ENCODE measurements at places on chromosomes 13 and 19.

GRCh38 chr13:51759240-51759639, 44.7 kb downstream of the DHRS12 start:
- no peak for DNase-seq

DNA sequence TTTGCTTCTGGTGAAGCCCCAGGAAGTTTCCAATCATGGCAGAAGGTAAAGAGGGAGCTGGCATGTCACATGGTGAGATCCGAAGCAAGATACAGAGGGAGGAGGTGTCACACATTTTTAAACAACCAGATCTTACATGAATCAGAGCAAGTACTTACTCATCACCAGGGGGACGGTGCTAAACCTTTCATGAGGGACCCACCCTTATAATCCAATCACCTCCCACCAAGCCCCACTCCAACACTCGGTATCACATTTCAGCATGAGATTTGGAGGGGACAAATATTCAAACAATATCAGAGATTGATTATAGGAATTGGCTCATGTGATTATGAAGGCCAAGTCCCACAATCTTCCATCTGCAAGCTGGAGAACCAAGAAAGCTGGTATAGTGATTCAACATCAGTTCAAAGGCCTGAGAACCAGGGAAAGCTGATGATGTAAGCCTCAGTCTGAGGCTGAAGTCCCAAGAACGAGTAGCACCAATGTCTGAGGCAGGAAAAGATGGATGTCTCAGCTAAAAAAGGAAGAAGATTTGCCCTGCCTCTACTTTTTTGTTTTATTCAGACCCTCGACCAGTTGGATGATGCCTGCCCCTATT, 58.6 kb upstream of the WDFY2 start:
- no peak for DNase-seq

DNA sequence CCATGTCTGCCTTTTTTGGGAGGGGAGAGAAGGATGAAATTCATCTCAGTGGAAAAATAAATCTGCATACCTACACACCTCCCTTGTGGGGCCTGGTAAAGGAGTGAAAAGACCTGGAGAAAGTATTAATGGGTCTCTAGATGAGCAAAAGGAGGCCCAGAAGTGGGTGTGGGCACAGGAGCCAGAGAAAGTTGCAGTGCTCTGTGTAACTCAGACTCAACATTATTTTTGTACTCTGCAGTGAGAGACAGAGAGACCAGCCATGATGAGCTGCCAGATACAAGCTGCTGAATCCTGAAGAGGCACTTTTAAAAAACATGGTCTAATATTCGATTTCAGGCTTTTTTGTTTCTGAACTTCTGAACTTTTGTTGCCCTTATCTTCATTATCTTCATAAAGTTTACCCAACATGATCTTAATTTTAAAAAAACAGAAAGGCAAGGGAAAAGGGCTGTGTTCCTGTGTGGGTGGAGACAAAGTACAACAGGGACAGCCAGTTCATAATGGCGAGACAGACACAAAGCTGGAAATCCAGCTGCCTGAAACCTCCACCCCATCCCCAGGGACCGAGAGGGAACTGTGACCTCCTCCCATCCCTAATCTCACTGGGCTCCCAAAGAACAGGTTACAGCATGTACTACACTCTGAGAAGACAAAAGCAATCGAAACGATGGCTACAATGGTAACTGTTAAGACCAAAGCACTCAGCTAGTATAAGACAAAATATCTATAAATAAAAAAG, 77.2 kb downstream of the KLF12 start:
- no peak for DNase-seq

DNA sequence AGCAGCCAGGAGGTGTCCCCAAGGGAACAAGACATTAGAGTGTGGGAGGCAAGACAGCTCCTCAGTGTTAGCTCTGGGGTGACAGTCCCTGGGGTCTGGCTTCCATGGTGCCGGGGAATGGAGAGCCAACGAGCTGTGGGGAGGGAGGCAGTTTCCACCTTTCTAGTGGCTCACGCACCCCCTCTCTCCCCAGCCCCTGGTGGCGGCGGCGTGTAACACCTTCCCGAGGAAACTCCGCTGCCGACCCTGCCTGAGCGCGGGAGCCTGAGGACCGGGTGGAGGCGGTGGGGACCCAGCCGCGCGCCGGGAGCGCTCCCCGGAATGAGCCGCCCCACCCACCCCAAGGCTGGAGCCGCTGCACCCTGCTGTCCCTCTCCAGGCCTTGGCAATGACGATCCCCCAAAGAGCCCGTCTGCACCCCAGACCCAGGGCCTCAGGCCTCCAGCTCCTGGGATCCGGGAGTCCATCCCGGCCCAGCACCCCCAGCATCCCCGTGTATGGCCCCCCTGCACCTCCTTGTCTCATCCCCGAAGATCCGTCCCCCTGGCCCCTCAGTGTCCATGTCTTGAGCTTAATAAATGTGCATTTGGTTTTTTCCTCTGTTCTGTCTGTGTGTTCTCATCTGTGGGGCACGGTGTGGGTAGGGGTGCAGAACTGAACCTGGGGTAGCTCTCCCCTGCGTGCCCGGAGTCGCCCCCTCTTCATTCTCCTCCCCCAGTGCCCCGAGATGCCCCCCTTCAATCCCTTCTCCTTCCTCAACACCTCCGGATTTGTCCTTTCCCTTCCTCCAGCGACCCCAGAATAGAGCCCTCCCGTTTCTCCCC, 622 bp upstream of the FXYD5 start:
- no peak for DNase-seq

- DNase-seq: no peak
Observed at GRCh38 chr13:20921572-20921971, 19.0 kb upstream of the XPO4 start.

GRCh38 chr13:87274209-87274819, 396.9 kb upstream of the SLITRK5 start:
- DNase-seq: peak; percentile 10

DNA sequence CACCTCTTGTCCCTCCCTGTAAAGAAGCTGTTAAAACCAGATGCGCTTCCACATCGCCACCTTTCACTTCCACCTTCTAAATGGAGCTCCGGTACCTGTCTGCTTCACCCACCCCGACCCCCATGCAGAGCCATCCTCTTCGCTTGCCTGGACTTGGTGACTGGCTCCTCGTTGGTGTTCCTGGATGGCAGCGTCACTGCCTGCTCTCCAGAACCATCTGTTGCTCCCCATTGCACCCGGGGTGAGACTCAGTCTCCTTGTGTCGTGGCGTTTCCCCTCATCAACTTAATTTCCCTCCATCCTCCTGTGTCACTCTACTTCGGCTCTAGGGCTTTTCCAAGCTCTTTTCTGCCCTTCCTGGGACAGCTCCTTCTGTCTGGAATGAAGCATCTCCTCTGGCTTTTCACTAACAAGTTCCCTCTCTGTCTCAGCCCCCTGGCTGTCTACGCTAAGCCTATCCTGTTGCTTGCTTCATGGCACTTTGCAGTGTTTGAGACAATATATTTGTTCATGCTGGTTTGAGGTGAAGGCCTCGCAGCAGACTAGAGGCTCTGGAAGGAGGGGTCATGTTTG, 10.3 kb downstream of the CEBPG start:
- no peak for DNase-seq

Measured in putamen (tissue), 1 donor.